ENCODE measurements at places on chromosomes 5 and 9. TPM values are rescaled to one million over a fixed set of nuclear protein-coding genes. Genes with fewer than 3 reads are reported as not detected.

DNA sequence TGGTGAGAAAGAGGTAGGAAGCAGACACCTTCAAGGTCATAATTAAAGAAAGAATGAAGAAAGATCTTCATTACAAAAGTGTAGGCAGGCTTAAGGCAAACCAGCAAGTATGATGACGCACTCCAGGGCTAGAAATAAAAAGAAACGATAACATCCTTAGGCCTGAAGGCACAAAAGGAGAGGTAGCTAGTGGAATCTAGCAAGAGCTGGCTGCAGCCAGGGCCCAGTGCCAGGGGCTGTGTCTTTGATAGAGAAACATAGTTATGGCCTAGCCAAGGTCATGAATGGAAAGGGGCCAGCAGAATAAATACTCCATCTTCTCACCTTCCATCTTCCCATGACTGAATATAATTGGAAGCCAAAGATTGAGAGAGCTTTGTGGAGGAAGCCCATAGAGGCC, 6.8 kb upstream of the SH3TC2 start:
- no peak for DNase-seq

GRCh38 chr5:73625372-73625943, 538 bp upstream of the ARHGEF28 start:
- DNase-seq, result no peak

The CFAP77 gene
- 0.97 TPM for total RNA-seq

DNA sequence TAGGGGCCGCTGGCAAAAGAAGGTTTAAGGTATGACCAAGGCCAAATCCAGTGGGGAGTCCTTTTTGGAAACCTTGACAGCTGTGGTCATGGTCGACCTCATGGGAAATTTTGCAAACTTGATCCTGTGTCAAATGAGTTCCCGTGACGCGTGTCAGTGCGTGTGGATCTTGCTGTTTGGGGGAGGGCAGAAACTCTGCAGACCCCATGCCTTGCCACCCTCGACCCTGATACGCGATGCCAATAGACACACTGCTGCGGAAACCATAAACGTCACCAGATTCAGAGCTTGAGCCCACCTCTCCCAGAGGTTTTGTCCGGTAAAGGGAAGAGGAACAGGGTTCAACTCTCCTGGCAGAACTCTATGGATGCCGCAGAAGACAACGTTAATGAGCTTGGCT, 104.7 kb downstream of the ADAMTS2 start:
- DNase-seq, result no peak

The FAM163B gene
- 1.3 TPM for total RNA-seq

GRCh38 chr9:33318225-33318624, 27.9 kb downstream of the NFX1 start:
- no peak for DNase-seq

DNA sequence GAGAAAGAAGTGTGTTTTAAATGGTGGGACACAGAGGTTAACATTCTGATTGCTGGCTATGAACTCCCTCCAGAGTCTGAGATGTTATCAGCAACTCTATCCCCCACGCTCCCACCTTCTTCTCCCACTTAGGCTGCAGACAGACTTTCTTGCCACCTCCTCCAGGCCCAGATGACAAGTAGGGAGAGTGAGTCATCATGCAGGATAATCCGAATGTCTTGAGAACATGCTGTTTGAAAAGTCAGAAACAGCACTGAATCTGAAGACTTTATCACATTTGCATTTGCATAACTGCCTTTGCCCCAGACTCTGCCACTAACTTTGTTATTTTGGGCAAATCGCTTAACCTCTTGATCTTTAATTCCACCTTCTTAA, 139.8 kb downstream of the ESM1 start:
- DNase-seq, result no peak

- DNase-seq, result no peak
These were observed 1.0 kb downstream of the FOCAD start for GRCh38 chr9:20684875-20685696.

The FOXD4 gene
- total RNA-seq, result 0.31 TPM

DNA sequence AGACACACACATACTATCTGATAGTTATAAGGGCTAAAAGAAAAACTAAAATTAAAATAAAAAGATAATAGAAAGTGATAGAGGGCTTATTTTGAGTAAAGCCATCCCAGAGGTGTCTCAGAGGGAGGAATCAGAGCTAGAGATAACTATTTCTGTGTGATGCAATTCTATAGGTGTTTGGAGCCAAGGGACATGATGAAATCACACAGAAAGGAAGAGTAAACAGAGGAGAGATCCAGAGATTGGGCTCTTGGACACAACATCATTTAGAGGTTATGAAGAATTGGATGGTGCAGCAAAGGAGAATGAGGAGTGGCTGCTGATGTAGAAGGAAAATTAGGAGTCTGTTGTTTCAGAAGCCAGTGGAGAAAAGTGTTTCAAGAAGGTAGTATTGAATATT, 393.5 kb downstream of the DIRAS2 start:
- DNase-seq, result no peak

DNA sequence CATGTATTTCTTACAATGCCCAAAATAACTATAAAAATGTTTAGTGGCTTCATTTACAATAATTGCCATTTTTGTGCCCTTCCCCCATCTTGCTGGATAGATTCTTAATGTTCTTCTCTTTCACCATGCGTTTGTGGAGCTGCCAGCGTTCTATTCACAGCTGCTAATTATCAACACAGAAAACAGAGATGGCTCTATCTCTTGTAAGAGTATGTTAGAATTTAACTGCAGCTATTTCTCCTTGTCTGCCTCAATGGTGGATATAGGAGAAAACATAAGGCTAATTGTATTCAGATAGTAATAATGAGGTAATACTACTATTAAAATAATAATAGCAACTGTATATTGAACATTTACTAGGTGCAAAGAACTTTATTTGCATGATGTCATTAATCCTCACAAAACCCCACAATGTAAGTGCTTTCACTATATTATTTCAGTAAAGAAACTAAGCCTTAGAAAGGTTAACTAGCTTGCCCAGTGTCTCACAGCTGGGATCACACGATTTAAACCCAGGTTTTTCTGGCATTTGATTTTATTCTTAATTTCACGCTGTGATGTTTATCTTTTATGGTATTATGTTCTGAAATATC, 50.1 kb downstream of the JAKMIP2 start:
- no peak for DNase-seq

The SLC6A18 gene
- total RNA-seq, result not detected

Measured in GM23338 (cell line).